Heart right ventricle (tissue), 16 donors: ENCODE measurements at places on chromosomes 2 and 18. TPM values are rescaled to one million over a fixed set of nuclear protein-coding genes. Genes with fewer than 3 reads are reported as not detected.

GRCh38 chr2:197850882-197851450, 46.6 kb downstream of the PLCL1 start:
- H3K27me3 ChIP-seq, result no peaks in the 10 kb centered on the region
- H3K4me1 ChIP-seq, result peaks cover 68% of the 10 kb centered on the region
- H3K36me3 ChIP-seq, result no peaks in the 10 kb centered on the region

- no peaks in the 10 kb centered on the region for H3K4me1 ChIP-seq
- no peak overlapping the region for H3K27ac ChIP-seq
- no peak for DNase-seq
- H3K4me3 ChIP-seq, result peak overlapping the region; percentile 39
- no peaks in the 10 kb centered on the region for H3K36me3 ChIP-seq
Observed at GRCh38 chr2:219851801-219852481, 224.5 kb downstream of the SLC4A3 start.

- no peaks in the 10 kb centered on the region for H3K36me3 ChIP-seq
- no peak for DNase-seq
- no peak overlapping the region for H3K27ac ChIP-seq
- H3K4me3 ChIP-seq, result no peak overlapping the region
Observed at GRCh38 chr2:163621445-163622004, 114.3 kb downstream of the FIGN start.

- H3K27ac ChIP-seq, result no peak overlapping the region
- H3K36me3 ChIP-seq, result no peaks in the 10 kb centered on the region
- no peak overlapping the region for H3K4me3 ChIP-seq
- H3K4me1 ChIP-seq, result no peaks in the 10 kb centered on the region
- no peak for DNase-seq
- no peaks in the 10 kb centered on the region for H3K27me3 ChIP-seq
Observed at GRCh38 chr18:6636091-6636490, 93.4 kb upstream of the ARHGAP28 start.

DNA sequence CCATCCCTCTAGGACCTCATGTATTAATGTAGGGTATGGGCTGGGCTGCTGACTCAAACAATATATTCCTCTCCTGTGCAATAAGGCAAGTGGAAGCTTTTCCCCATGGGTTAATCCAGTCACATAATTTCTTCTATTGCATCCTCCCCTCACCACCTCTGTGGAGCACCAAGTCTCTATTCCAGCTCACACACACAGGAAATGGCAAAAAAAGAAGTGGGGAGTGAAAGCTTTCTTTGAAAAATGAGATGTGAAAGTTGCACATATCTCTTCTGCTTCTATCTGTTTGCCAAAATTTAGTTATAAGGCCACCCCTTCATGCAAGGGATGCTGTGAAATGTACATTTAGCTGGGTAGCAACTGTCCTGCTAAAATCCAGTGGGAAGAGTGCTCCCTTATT, 121.3 kb downstream of the CDC42EP3 start:
- H3K27me3 ChIP-seq, result no peaks in the 10 kb centered on the region
- H3K4me3 ChIP-seq, result no peak overlapping the region
- no peak for DNase-seq

- H3K36me3 ChIP-seq, result no peaks in the 10 kb centered on the region
- no peaks in the 10 kb centered on the region for H3K27me3 ChIP-seq
Observed at GRCh38 chr2:227996366-227996765, 124.9 kb downstream of the DAW1 start.

GRCh38 chr2:149926149-149926548, 338.6 kb upstream of the MMADHC start:
- no peaks in the 10 kb centered on the region for H3K4me1 ChIP-seq
- no peaks in the 10 kb centered on the region for H3K27me3 ChIP-seq
- no peak for DNase-seq
- H3K4me3 ChIP-seq, result no peak overlapping the region
- H3K27ac ChIP-seq, result no peak overlapping the region

GRCh38 chr2:128775217-128775913, 456.7 kb upstream of the HS6ST1 start:
- no peak for DNase-seq
- H3K27me3 ChIP-seq, result peaks cover 2% of the 10 kb centered on the region
- H3K4me3 ChIP-seq, result no peak overlapping the region
- no peaks in the 10 kb centered on the region for H3K36me3 ChIP-seq
- H3K27ac ChIP-seq, result no peak overlapping the region

DNA sequence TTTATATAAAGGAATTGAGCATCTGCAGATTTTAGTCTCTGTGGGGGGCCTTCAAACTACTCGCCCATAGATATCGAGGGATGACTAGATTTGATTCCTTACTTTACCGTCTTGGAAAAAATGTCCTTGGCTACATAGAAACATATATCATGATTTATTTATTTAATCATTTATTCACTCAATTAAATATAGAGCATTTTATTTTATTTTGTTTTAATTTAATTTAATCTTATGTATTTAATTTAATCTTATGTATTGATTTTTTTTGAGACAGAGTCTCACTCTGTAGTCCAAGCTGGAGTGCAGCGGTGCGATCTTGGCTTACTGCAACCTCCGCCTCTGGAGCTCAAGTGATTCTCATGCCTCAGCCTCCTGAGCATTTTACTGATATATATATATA, 105.4 kb downstream of the SCN9A start:
- no peaks in the 10 kb centered on the region for H3K36me3 ChIP-seq
- no peak overlapping the region for H3K4me3 ChIP-seq
- H3K27ac ChIP-seq, result no peak overlapping the region

Gene PRKCE
- 3.7 TPM for polyA plus RNA-seq
